Esophagus mucosa (tissue), 1 donor: ENCODE measurements at places on chromosomes 3 and 15.

GRCh38 chr3:121913305-121913990 is 19.2 kb downstream of the SLC15A2 start:
- no peak for ATAC-seq

DNA sequence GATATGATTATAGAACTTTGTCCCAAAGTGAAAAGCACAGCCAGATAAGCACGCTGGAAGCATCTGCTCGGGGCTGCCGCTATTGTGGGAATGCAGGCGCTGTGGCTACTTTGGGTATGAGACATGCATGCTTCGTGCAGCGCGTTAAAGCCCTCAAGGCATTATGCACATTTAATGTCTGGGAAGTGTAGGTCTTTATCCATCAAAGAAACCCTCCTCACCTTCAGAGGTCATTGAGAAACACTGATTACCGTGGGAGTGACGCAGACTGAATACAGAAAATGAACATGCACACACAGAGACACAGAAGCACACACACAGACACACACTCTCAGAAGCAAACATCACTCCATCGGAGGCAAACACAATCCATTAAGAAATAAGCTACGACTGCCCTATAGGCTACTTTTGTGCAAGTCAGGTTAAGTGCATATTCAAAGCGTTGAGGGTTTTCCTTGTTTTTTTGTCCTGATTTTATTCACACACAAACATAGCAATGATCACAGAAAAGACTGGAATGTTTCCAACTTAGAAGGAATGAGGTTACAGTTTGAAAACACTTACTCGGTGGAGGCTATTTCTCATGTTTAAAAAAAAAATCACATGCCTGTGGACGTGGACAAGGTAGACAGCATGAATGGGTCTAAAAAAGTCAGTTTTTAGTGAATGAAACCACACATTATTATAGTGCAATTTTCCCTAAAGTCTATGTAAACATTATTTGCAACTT is 68.5 kb downstream of the PLCH1 start:
- no peak for ATAC-seq

- peak; percentile 70 for ATAC-seq
Measured at GRCh38 chr3:146160321-146160963, 542 bp downstream of the PLOD2 start.

GRCh38 chr15:25801586-25802284 is 61.4 kb downstream of the ATP10A start:
- no peak for ATAC-seq

GRCh38 chr15:38297623-38298388 is 45.2 kb downstream of the SPRED1 start:
- ATAC-seq: no peak
